Cardiac fibroblast (primary cell): ENCODE measurements at places on chromosomes 3 and 15.
A peak's percentile ranks its signal among the peaks of the same experiment; 100 is the strongest.

DNA sequence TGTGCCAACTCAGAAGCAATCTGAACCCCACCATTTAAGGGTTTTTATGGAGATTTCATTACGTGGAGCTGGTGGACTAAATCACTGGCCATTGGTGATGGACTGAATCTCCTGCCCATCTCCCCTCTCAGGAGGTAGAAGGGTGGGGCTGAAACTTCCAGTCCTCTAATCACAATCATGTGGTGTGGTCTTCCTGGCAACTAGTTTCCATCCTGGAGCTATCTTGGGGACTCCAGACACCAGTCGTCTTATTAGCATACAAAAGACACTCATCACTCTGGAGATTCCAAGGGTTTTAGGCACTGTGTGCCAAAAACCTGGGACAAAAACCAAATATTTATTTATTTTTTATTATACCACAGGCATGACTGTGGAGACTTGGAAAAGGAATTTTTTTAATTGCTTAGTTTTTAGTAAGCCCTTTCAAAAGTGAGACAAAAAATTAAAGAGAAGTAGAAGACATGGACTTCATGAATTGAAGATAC, 203.6 kb downstream of the WNT5A start:
- DNase-seq = no peak

DNA sequence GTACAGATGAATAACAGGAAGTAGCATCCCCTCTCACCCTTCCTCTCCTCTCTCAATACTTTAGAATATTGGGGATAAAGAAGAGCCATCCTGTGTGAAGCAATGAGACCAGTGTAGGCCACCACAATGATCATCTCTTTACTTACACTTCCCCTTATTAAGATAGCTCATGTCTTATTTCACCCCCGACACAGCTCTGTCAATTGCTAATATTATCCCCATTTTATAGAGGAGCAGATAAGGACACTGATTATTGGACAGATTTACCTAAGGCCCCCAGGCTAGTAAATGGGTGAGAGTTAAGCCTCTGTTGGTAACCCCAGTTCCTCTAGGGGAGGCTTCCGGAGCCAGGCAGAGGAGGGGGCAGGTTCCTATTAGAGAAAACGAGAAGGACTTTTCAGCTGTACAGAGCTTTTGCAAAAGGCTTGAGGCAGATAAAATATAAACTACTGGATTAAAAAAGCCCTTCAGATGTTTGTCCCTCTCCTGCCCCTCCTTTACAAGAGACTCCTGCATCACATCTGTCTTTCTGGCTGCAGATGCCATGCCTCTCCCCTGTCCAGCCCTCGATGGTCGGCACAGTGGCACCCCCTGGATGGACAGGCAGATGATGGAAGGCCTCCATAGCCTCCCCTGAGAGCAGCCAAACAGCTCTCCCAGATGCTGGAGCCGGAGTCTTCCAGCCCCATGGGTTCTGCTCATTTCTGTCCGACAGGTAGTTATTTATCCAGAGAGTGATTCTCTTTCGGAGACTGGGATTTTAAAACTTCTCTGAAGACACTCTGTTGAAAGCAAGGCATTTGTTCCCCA, 49.4 kb upstream of the LCTL start:
- no peak for DNase-seq

- DNase-seq = no peak
These were observed 787.3 kb downstream of the EDEM1 start for GRCh38 chr3:5974630-5975322.

- peak; percentile 37 for DNase-seq
These were observed 94.1 kb downstream of the FAM43A start for GRCh38 chr3:194779729-194780224.

DNA sequence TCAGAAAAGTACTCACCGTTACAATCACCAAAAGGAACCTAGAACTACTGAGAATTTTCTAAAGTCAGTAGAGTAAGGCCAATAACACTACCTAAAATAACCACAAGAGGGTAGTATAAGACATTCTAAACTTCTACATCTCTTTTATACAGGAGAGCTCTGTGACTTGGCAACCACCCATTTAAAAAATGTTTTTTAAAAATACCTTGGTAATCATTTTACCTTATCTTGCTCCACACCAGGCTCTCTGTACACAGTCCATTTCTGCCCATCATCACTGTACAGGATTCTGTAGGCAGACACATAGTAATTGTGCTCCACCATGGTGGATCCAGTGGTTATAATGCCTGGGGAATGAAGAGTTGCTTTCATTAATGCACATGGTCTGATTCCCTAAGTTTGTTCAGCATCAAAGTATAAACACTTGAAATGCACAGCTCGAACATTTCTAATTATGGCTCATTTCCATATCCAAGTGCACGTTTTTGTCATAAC, 54.5 kb downstream of the ST3GAL6 start:
- peak; percentile 76 for DNase-seq

DNA sequence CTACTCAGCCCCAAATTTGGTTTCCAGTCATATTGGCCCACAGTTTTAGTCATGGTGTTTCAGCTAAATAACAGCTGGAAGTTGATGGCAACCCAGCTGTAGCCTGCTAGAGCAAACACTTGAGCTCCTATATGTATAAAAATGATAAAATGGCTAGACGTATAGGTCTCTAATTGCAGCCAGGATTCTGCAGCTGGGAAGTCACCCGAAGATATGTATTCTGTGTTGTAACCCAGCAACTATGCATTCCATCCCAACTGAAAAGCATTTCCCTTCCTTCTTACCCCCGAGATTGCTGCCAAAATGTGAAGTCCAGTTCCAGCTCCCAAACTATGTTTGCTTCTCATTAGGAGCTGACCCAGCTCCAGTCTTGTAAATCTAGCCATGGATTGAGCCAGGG, 408.4 kb downstream of the AGBL1 start:
- no peak for DNase-seq

- no peak for DNase-seq
These were observed 318.9 kb downstream of the BCHE start for GRCh38 chr3:165518346-165518745.

DNA sequence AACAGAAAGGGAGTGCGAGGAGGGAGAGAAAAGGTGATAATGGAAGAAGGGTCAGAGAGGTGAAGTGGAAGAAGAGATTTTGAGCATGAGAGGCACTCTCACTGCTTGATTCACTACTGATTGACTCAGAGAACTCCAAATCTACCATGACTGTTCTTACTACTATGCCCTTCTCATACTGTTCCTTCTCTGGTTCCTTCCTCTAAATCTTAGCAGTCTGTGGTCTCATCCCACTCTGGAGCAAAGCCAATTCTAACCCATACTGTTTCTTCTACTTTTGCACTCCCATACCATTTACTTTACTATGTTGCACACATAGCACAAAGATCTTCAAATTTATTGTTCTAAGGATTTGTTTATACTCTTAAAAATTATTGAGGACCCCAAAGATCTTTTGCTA, 100.8 kb downstream of the DTWD1 start:
- DNase-seq = no peak

DNA sequence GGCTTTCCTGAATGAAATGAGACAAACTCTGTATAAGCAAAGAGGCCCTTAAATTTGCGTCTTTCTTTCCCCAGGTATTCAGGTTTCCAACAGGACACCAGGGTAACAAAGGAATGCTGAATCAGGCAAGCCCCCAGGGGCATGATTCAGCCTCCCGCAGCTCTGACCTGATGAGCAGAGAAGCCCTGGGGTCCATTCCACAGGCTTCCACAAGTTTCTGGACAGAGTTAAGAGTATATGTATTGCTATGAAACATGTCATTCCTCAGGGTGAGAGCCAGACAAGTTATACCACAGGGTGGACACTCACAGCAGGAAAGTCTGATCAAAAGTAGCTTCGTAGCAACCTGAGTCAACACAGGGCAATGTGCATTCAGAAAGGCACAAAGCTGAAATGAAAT, 68.1 kb upstream of the CTNNB1 start:
- DNase-seq = no peak

- no peak for DNase-seq
These were observed 4.7 kb upstream of the DIS3L start for GRCh38 chr15:66288551-66289185.

GRCh38 chr15:41487381-41487780, 6.3 kb upstream of the ITPKA start:
- no peak for DNase-seq

DNA sequence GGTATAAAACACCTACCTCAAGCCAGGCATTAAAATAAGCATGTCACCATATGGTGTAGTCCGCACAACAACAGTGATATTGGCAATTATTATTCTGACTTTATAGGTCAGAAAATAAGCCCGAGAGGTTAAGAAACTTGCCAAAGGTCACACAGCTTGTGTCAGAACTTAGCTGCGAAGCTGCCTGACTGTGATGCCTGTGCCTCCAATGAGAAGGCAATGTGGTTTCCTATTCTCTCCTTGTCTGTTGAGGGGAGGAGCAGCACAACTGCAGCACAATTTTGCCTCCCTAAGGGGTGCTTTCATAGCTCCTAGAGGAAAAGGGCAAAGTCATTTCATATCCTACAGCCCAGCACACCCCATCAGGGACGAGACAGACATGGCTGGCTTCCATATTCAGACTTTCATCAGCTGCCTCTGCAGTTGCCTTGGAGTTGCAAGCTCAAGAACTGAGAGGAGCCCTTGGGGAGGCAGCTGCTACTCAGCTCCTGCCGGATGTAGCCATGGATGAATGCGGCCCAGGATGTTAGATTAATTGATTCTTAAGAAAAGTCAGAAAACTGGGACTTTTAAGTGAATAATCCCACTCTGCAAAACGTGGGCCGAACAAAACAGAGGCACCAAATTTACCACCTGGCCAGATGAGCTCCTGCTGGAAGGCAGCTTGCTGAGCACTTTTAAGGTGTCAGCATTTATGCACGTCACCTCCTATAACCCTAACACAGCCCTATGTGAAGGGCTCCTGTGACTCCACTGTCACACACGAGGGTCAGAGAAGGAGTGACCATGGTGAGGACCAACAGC, 38.5 kb downstream of the MYO5C start:
- DNase-seq = peak; percentile 46

GRCh38 chr3:33184863-33185262, 33.7 kb downstream of the SUSD5 start:
- no peak for DNase-seq

GRCh38 chr3:112718516-112718915, 77.6 kb upstream of the CCDC80 start:
- no peak for DNase-seq

DNA sequence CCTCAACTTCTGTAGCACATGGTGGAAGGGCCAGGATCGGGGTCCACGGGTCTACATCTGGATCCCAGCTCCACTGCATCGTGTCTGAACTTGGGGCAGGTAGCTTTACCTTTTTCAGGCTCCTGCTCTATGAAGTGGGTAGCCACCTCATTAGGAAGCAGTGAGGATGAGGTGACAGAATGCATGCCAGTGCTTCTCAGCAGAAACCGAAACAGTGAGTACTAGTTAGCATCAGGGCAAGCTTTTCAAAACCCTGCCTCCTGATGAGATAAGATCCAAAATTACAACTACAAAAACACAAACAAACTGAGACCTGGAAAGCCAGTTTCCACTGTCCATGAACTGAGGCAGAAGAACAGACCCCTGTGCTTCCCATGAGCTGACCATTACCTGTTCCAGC, 77.4 kb downstream of the ANXA2 start:
- no peak for DNase-seq

DNA sequence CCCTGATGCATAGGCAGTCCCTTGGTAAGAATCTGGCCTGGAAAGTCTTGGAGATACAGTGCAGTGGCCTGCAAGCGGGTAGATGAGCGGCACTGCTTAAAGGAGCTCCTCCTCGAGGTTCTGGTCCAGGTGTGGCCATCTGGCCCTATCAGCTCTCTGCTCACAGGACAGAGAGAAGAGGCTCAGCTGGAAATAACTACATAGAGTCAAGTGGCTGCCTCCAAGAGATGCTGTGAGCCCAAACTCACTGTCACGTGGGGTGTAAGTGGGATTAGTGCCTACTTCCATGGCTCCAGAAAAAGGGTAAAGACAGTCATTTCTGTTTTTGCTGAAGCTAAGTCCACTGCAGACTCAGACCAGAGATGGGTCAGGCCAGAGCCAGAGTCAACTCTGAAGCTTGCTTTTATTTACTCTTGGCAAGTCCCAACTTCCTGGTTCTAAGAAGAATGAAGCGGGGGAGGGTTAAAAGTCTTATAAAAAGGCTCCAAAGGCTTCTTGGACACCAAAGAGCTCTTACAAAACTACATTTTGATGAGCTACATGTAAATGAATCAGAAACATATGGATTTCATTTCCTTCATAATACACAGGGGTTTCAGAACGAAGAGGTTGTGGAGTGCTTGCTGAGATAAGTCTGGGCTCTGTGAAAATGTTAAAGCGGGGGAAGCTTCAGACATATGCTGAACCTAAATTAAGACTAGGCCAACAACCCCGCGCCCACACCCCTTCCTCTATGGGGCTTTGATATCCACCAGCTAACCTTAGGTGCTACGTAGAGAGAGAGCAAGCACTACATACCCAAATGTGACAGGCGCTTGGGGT, 77.1 kb downstream of the PDZRN3 start:
- DNase-seq = peak; percentile 88

DNA sequence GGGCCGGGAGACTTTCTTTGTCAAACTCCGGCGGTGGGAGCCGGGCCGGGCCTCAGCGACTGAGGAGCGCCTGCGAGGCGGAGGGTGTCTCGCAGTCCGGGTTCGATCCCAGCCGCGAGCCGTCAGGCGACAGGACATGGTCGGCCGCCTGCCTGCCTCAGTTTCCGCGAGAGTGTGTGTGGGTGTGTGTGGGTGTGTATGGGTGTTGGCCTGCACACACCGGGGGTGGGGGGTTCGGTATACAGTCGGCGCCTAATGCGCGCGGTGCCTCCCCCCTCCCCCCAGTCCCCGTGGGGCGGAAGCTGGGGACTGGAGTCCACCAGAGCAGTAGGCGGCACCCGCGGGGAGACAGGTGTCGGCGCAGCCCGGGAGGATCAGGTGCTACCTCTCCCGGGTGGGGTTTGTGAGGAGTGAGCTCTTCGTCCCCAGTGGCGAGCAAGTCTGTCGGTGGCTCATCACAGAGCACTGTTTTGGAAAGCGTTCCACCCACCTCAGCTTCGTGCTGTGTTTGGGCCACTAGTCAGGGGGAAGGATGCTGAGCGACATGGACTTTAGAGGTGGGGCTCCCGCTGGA, 246.3 kb downstream of the GOLGA6L6 start:
- no peak for DNase-seq

DNA sequence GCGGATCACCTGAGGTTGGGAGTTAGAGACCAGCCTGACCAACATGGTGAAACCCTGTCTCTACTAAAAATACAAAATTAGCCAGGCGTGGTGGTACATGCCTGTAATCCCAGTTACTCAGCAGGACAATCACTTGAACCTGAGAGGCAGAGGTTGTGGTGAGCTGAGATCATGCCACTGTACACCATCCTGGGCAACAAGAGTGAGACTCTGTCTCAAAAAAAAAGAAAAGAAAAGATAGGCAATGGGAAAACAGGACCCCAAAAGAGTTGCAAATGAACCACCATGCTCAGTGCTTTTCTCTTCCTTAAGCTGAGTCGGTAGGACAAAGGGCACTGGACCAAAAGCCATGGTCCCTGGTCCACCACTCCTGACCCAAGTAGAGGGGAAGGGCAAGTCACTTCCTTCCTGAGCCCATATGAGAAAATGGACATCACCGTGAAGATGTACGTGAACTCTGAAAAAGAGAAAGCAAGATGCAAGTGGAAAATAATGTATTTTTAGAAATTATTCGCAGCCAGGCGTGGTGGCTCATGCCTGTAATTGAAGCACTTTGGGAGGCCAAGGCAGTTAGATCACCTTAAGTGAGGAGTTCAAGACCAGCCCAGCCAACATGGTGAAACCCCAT, 2.6 kb downstream of the ITGB5 start:
- no peak for DNase-seq
